ENCODE measurements at places on chromosomes 7 and 10. TPM values are rescaled to one million over a fixed set of nuclear protein-coding genes. Genes with fewer than 3 reads are reported as not detected.

Gene STOX1
- polyA plus RNA-seq: 0.92 TPM

GRCh38 chr10:124245191-124245590 lies 151.8 kb upstream of the CHST15 start:
- no peaks in the 10 kb centered on the region for H3K27me3 ChIP-seq
- H3K4me1 ChIP-seq: no peaks in the 10 kb centered on the region
- no peak overlapping the region for H3K27ac ChIP-seq
- DNase-seq: no peak
- H3K36me3 ChIP-seq: no peaks in the 10 kb centered on the region

Gene UNCX
- not detected for polyA plus RNA-seq

GRCh38 chr7:100781255-100781654 lies 46.1 kb downstream of the EPHB4 start:
- H3K4me3 ChIP-seq: no peak overlapping the region
- DNase-seq: no peak
- no peak overlapping the region for H3K27ac ChIP-seq
- no peaks in the 10 kb centered on the region for H3K36me3 ChIP-seq
- H3K27me3 ChIP-seq: peaks cover 20% of the 10 kb centered on the region

Gene IL6
- polyA plus RNA-seq: 5.3 TPM

Gene HOXA2
- 1.9 TPM for polyA plus RNA-seq

Gene FAM25A
- polyA plus RNA-seq: not detected

DNA sequence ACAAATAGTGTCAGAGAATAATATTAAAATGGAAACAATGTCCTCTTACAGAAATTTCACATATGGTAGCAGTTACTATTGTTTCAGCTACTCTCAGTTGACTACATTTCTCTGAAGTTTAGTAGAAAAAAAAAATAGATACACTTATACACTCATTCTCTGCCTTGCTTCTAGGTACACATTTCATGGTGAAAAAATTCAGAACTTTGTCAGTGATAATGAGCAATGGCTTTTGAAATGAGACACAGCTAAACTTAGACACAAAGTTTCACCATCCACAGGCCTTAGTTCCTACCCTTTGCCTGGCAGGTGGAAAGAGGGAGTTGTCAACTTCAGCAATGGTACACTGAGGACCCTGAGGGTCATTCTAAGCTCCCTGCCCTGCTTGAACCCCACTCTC lies 69.2 kb downstream of the CPVL start:
- H3K36me3 ChIP-seq: no peaks in the 10 kb centered on the region
- no peak overlapping the region for H3K4me3 ChIP-seq
- DNase-seq: no peak

GRCh38 chr7:150665089-150665748 lies 20.3 kb upstream of the GIMAP2 start:
- H3K4me1 ChIP-seq: no peaks in the 10 kb centered on the region
- H3K27ac ChIP-seq: no peak overlapping the region
- H3K36me3 ChIP-seq: no peaks in the 10 kb centered on the region
- DNase-seq: no peak
- no peaks in the 10 kb centered on the region for H3K27me3 ChIP-seq

DNA sequence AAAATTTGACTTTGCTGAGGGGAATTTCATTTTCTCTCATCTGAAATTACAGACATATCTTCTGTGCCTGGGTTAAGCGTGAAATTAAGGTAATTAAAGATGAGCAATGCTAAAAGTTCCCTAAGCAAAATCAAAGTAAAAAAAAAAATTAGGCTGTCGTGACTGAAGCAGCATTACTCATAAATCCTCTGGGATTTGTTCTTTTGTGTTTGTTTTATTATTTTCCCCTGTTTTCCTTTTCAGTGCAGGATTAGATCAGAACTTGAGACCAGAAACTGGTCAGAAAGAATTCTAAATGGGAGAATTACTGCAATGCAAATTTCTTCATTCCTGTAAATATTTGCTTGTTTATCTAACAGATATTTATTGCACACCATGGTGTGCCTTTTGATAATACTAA lies 141.4 kb upstream of the BET1 start:
- no peaks in the 10 kb centered on the region for H3K4me1 ChIP-seq
- no peaks in the 10 kb centered on the region for H3K27me3 ChIP-seq
- H3K36me3 ChIP-seq: no peaks in the 10 kb centered on the region
- no peak for DNase-seq
- H3K27ac ChIP-seq: no peak overlapping the region
- no peak overlapping the region for H3K4me3 ChIP-seq

Gene BHLHA15
- polyA plus RNA-seq: 1.4 TPM

- no peak overlapping the region for H3K4me3 ChIP-seq
- H3K27ac ChIP-seq: no peak overlapping the region
- no peaks in the 10 kb centered on the region for H3K4me1 ChIP-seq
- H3K27me3 ChIP-seq: no peaks in the 10 kb centered on the region
Measured at GRCh38 chr10:21981118-21981517, 22.4 kb downstream of the DNAJC1 start.

GRCh38 chr7:121557034-121557892 lies 161.2 kb upstream of the FAM3C start:
- DNase-seq: no peak
- H3K36me3 ChIP-seq: no peaks in the 10 kb centered on the region
- H3K27ac ChIP-seq: no peak overlapping the region
- no peak overlapping the region for H3K4me3 ChIP-seq

DNA sequence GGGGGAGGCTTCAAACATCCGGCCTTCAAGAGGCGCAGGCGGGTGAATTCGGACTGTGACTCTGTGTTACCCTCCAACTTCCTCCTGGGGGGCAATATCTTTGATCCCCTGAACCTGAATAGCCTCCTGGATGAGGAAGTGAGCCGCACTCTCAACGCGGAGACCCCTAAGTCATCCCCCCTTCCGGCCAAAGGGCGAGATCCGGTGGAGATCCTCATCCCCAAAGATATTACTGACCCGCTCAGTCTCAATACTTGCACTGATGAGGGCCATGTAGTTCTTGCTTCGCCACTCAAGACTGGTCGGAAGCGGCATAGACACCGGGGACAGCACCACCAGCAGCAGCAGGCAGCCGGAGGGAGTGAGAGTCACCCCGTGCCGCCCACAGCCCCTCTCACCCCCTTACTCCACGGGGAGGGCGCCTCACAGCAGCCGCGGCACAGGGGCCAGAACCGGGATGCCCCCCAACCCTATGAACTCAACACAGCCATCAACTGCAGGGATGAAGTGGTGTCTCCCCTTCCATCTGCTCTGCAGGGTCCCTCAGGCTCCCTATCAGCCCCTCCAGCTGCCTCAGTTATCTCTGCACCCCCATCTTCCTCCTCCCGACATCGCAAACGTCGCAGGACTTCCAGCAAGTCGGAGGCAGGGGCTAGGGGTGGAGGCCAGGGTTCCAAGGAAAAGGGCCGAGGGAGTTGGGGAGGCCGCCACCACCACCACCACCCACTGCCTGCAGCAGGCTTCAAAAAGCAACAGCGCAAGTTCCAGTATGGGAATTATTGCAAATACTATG lies 1.1 kb downstream of the MEPCE start:
- H3K27me3 ChIP-seq: no peaks in the 10 kb centered on the region
- peak overlapping the region; percentile 99 for H3K27ac ChIP-seq
- peak; percentile 73 for DNase-seq
- H3K4me3 ChIP-seq: peak overlapping the region; percentile 98
- H3K36me3 ChIP-seq: peaks cover 19% of the 10 kb centered on the region
- no peaks in the 10 kb centered on the region for H3K4me1 ChIP-seq

DNA sequence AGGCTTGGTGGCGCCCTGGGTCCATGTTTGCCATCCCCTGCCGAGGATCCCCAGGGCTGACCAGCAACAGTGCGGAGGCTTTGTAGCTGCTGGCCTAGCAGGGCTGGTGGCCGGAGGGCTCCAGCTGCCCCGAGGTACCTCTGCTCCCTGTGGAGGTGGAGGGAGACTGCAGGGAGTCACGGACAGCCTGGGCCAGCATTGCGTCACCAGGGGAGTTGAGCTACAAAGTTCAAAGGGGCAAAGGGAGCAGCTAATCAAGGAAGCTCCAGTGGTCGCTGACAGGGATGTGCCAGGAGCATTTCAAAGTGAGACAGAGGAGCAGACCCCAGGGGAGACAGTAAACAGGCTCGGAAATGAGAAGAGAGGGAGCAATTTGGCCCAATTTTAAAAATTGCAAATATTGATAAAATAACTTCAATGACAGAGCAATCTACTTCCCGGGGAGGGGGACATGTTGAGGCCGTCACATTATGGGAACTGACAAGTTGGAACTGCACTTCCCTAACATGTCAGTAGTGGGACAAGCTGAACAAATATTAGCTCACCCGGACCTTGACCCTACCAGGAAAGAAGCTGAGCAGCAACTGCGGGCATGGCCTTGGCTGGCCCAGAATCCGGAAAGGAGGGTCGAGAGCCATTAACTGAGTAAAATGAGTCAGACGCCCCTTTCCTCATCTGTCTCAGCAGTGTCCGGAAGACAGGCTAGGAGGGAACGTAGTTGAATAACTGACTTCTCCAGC lies 39.4 kb downstream of the BTBD16 start:
- peak overlapping the region; percentile 77 for H3K27ac ChIP-seq
- peaks cover 41% of the 10 kb centered on the region for H3K4me1 ChIP-seq
- no peaks in the 10 kb centered on the region for H3K27me3 ChIP-seq
- H3K4me3 ChIP-seq: no peak overlapping the region
- no peaks in the 10 kb centered on the region for H3K36me3 ChIP-seq

Gene ERVW-1
- 0.03 TPM for polyA plus RNA-seq

GRCh38 chr10:127980898-127981297 lies 74.0 kb downstream of the PTPRE start:
- H3K4me1 ChIP-seq: peaks cover 6% of the 10 kb centered on the region
- no peak for DNase-seq
- H3K36me3 ChIP-seq: no peaks in the 10 kb centered on the region
- H3K27ac ChIP-seq: no peak overlapping the region
- H3K27me3 ChIP-seq: no peaks in the 10 kb centered on the region

DNA sequence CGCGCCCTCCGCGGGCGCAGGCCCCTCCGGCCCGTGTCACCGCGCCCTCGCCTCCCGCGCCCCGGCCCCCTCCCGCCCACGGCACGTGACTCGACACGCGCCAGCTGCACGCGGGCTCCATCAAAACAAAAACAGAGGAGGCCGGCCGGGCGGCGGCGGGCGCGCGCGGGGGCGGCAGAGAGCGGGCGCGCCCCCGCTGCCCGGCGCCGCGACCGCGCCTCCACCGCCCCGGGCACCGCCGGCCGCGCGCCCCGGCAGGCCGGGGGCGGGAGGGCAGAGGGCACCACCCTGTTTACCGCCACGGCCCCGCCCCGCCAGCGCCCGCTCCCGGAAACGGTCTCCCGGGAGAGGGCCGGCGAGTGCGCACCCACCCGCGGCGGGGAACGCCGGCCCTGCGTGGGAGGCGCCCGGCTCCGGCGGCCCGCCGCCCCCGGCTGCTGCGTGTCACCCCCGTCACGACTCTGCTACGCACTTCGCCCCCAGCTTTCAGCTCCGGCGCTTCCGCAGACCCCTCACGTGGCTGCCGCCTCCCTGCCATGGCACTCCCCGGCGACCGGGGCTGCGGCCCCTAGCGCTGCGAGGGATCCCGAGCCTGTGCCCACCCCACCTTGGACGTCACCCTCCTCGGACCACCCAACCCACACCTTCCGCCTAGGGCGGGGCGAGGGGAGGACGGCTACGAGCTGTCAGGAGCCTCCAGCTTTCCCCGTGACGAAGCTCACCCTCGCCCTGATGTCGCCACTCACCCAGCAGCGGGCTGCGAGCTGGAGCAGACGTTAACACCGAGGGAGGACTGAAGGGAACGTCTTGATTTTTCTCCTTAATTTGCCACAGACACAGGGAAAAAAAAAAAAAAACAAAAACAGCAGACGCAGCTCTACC lies 221.6 kb upstream of the MKLN1 start:
- peak overlapping the region; percentile 82 for H3K4me3 ChIP-seq
- no peaks in the 10 kb centered on the region for H3K36me3 ChIP-seq
- DNase-seq: peak; percentile 91

GRCh38 chr7:101399759-101400158 lies 37.1 kb downstream of the COL26A1 start:
- no peak overlapping the region for H3K4me3 ChIP-seq
- H3K27ac ChIP-seq: no peak overlapping the region
- no peak for DNase-seq
- H3K4me1 ChIP-seq: peaks cover 9% of the 10 kb centered on the region

- H3K4me1 ChIP-seq: peaks cover 31% of the 10 kb centered on the region
- peaks cover 27% of the 10 kb centered on the region for H3K36me3 ChIP-seq
- no peaks in the 10 kb centered on the region for H3K27me3 ChIP-seq
- no peak overlapping the region for H3K4me3 ChIP-seq
- no peak overlapping the region for H3K27ac ChIP-seq
- no peak for DNase-seq
Measured at GRCh38 chr7:19705663-19706062, 3.2 kb downstream of the POLR1F start.

GRCh38 chr10:84244651-84245270 lies at the start of gene RGR:
RGR (plus strand) TSS chr10:84245053; CDS start chr10:84245091, 38 bp downstream.
- H3K4me3 ChIP-seq: no peak within 1 kb of the TSS
- no peaks in the 10 kb centered on the region for H3K4me1 ChIP-seq
- no peak within 1 kb of the TSS for H3K27ac ChIP-seq
- no peaks in the 10 kb centered on the region for H3K27me3 ChIP-seq
- H3K36me3 ChIP-seq: no peaks in the 10 kb centered on the region

Gene SPDYE11
- polyA plus RNA-seq: not detected

DNA sequence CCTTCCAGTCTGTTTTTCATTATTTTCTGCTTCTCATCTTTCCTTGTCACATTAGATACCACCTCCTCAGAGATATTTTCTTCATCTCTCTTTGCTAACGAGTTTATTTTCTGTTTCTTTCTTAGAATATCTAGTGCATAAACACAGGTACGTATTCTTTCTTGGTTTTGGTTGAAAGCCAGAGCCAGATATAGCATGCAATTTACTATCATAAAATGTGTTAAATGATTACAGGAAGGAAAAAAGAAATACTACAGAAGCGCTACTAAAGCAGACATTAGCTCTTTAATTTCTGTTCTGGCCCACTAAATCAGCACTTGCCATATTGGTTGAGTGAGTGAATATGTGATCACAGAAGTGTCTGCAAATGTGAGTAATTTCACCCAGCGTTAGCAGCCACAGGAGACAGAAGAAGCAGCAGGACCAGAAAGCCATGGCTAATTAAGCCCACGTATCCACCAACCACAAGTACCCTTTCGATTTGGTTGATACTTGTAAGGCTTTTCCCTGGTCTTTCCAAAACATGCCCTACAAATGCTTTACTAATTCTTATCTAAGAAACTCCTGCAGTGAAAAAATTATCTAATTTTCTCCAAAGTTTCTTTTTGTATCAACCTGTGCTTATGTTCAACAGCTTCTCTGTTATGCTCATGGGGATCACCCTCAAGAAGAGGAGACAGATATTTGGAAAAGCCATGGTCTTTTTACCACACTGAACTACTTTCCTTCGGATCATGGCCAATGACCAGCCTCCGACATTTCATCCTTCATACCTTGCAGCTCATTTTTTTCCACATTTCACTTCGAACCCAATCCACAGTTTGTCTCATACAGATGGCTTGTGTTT lies 23.1 kb upstream of the MACC1 start:
- no peak overlapping the region for H3K27ac ChIP-seq
- H3K27me3 ChIP-seq: no peaks in the 10 kb centered on the region
- no peaks in the 10 kb centered on the region for H3K36me3 ChIP-seq
- no peak overlapping the region for H3K4me3 ChIP-seq

Gene C10orf143
- polyA plus RNA-seq: 9.6 TPM

GRCh38 chr7:5603241-5604140 lies 178.0 kb downstream of the RNF216 start:
- no peak overlapping the region for H3K27ac ChIP-seq
- no peak for DNase-seq
- H3K4me1 ChIP-seq: peaks cover 10% of the 10 kb centered on the region
- no peak overlapping the region for H3K4me3 ChIP-seq
- H3K36me3 ChIP-seq: no peaks in the 10 kb centered on the region

GRCh38 chr10:130242513-130242912 lies 106.3 kb downstream of the GLRX3 start:
- no peaks in the 10 kb centered on the region for H3K27me3 ChIP-seq
- no peaks in the 10 kb centered on the region for H3K36me3 ChIP-seq
- no peaks in the 10 kb centered on the region for H3K4me1 ChIP-seq
- no peak for DNase-seq

GRCh38 chr7:75611557-75612178 lies 119.5 kb downstream of the SPDYE5 start:
- no peaks in the 10 kb centered on the region for H3K36me3 ChIP-seq
- H3K4me3 ChIP-seq: no peak overlapping the region
- DNase-seq: peak; percentile 84
- H3K27ac ChIP-seq: peak overlapping the region; percentile 53
